ENCODE measurements at places on chromosomes 2 and 18.

DNA sequence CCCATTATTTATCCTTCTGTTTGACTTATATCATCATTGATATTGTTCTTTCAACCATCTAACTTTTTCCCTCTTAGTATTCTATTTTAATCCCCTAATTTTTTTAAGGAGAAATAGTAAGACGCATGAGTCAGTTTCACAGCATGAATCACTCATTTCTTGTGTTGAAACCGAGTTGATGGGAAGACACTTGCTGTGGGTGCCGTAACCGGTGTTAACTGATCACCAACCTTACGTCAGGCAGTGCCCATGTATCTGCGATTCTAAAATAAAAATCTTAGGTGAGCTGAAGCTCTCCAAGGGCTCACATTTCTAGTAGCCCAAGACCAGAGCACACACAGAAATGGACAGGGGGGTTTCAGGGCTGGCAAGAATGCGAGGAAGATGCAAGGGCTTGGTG is 348.1 kb downstream of the GALR1 start:
- no peak for DNase-seq

GRCh38 chr2:85506768-85507181 is 32.2 kb upstream of the MAT2A start:
- DNase-seq = no peak

DNA sequence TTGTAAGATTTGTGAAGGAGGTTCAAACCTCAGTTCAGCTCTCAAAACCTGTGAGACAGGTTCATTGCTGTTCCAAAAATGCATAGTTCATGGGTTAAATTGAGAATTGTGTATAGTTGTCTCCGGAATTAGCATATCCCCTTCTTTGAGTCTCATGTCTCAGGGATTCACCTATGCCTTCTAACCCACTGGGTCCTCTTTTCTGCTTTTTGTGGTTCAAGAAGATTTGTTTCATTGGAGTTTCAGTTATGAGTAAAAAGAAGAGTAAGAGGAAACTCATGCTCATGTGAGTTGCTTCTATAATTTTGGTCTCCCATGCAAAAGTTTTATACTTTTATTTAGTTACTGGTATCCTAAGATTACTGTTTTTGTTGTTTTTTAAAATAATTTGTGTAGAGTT is 1219.8 kb upstream of the ZEB2 start:
- DNase-seq = no peak

DNA sequence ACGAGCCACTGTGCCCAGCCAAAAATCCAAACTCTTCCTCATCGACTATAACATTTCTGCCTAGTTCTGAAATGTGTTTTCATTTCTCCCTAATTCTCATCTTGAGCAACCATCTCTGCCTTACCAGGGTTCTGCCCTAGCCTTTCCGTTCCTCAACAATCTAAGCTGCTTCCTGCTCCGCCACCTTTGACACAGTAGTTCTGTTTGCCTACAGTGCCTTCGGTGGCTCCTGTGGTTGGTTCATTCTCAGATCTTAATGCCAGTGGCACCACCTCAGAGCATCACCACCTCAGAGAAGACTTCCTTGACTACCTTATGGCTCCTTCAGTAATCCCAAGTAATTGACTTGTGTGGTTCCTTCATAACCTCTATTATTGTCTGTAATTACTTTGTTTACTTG is 3.8 kb downstream of the SOCS6 start:
- no peak for DNase-seq

Measured in NAMALWA (cell line).